A549 treated with CORT108297 at 1 μM for 4 hours (cell line): ENCODE measurements at places on chromosomes 16 and 17. TPM values are rescaled to one million over a fixed set of nuclear protein-coding genes. Genes with fewer than 3 reads are reported as not detected.

The PDP2 gene
- 4.3 to 6.1 TPM (median 5.8 TPM) in 5 replicates for total RNA-seq

The CDC42EP4 gene
- 59.6 to 77.9 TPM (median 74.8 TPM) in 5 replicates for total RNA-seq

The OR1A1 gene
- total RNA-seq, result not detected in 5 replicates

The HSF4 gene
- 8.4 to 20.3 TPM (median 16.7 TPM) in 5 replicates for total RNA-seq
